ENCODE measurements at places on chromosomes 16 and 17. TPM values are rescaled to one million over a fixed set of nuclear protein-coding genes. Genes with fewer than 3 reads are reported as not detected.

- no peak for DNase-seq
Observed at GRCh38 chr17:61393904-61394629, 5.6 kb upstream of the TBX2 start.

DNA sequence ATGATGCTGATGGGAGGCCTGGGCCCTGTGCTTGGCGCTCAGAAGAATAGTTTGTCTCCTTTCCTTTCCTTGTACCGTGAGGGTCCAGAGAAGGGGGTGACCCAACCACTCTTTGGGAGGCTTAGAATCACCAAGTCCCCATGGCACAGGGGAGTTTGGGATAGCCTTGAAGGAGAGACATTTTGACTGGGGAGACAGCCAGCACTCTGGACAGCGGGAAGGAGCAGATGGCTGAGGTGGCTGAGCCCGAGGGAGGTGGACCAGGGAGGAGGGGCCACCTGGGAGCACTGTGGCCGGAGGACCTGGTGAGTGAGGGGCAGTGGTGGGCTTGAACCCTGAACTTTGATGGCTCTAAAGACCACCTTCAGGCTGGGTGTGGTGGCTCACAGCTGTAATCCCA lies 18.2 kb downstream of the MGAT5B start:
- no peak for DNase-seq

DNA sequence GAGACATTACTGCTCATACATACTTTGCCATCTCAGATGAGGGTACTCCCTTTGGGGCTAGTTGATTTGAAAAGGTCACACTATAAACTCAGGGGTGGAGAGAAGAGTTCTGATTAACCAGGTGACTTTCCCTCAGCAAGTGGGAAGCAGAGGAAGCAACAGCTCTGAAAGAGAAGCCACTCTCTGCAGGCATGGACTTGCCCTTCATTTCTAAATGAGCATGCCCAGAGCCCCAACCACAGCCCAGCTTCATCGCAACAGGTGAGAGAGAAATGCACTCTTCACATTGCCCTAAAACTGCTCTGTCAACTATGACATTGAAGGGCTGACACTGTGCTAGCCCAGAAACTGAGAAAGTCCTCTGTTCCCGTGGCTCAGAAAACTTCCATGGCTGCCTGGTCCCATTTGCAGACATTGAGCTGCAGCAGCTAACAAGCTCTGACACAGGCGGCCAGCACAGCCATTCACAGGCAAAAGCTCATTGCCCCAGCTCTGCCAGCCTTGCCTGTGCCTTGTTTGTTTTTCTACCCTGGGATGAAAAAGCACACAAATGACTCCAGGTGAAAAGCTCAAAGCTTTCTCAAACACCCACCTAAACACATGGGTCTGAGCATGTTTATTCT lies 419.8 kb upstream of the DYNLRB2 start:
- DNase-seq, result no peak

- no peak for DNase-seq
Observed at GRCh38 chr16:47600376-47600775, 139.2 kb downstream of the PHKB start.

DNA sequence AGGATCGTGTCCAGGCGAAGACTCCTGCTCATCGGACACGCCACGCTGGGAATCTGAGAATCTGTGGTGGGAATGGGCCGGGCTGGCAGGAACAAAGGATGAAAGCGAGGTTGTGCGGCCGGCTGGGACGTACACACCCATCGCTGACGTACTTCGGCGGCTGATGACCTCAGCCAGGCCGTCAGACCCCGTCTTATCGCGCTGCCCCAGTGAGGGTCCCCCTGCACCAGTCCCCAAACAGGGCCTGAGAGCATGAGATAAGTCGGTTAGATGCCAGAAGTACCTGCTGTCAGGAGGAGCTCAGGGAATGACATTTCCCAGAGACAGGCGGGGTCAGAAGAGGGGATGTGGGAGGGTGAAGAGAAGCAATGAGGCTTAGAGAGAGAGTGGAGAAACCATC lies 16.0 kb upstream of the SP6 start:
- no peak for DNase-seq

DNA sequence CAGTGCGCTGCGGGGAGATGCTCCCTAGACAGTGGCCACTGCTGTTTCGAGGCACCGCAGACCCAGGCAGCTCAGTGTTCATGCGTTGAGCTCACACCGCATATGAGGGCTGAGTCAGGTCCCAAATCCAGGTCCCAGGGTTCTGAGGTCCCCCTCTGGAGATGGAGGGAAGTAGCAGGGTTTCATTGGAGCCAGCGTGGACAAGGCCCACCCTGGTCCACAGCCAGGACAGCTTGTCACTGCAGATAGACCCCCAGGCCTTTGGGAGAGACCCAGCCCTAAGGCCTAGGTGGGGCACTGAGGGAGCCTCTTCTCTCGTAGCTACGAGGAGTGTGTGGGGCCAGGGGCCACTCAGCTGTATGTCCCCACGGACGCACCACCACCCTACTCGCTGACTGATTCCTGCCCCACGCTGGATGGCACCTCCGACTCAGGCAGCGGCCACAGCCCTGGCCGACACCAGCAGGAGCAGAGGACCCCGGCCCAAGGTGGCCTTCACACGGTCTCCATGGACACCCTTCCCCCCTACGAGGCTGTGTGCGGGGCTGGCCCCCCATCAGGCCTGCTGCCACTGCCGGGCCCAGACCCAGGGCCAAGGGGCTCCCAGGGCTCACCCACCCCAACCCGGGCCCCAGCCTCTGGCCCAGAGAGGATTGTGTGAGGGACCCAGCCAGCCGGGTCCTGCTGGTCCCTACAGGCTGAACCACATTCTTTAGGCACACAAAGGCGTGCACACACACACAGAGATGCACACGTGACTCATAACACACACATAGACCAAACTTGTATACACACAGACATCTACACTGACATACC lies 53.4 kb downstream of the BEAN1 start:
- DNase-seq, result no peak

GRCh38 chr17:33802349-33803198 lies 452.5 kb upstream of the CCL2 start:
- DNase-seq, result no peak

Gene DGKE
- polyA plus RNA-seq, result 4.7 TPM
